EH (cell line): ENCODE measurements at places on chromosomes 2 and 18.
A peak's percentile ranks its signal among the peaks of the same experiment; 100 is the strongest.

DNA sequence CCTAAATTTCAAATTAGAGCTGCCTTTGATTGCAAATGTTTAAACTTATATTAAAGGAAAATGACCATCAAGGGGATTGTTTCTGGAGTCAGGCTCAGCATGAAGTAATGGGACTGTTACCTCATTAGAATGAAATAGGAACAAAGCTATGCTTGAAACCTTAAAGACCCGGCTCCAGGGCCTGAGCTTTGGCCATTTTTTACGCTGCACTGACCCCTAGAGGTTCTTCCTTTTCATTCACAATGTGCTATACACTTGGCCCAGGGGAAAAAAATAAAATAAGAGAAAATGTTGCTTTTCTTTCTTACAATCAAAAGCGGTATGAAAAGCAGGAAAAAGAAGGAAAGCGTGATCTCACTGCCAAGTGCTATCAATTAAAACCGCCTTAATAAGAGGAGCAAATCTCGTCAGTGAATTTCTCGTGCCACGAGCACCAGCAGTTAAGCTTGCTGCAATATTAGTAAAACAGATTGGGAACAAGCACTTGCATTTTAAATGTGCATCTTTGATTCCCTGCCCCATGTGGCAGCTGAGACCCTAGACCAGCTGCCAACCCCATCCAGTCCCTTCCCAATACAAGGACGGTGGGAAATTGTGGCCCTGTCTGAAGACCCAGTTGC, 96.6 kb downstream of the MBD2 start:
- DNase-seq: peak; percentile 68

DNA sequence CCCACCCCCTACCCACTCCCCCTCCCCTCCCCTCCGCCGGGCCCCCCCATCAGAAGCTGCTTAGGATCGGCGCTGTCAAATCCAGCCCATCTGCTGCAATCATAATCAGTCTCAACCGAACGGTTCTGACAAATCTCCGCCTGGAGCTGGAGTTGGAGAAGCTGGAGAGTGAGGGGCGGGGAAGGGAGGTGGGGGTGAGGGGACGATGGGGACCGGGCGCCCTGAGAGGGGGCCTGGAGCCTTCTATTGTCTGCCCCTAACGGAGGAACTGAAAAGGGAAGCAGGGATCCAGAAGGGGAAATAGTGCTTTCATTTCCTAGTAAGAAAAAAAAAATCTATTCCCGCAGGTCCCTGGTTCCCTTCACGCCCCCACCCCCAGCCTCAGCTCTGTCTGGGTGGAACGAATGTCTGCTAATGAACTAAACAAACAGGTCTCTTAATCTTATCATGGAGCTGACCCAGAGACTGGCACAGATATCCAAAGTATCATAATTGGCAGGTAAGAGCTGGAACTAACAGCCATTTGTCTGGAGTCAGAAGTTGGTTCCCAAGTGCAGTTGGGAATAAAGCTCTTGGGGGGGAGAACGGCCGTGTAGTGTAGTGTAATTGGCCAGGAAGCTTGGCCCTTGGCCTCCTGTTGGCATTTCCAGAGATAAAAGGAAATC, 301.2 kb downstream of the NCKAP5 start:
- peak; percentile 23 for DNase-seq

GRCh38 chr2:129165006-129165405, 814.5 kb upstream of the RAB6C start:
- DNase-seq: no peak

DNA sequence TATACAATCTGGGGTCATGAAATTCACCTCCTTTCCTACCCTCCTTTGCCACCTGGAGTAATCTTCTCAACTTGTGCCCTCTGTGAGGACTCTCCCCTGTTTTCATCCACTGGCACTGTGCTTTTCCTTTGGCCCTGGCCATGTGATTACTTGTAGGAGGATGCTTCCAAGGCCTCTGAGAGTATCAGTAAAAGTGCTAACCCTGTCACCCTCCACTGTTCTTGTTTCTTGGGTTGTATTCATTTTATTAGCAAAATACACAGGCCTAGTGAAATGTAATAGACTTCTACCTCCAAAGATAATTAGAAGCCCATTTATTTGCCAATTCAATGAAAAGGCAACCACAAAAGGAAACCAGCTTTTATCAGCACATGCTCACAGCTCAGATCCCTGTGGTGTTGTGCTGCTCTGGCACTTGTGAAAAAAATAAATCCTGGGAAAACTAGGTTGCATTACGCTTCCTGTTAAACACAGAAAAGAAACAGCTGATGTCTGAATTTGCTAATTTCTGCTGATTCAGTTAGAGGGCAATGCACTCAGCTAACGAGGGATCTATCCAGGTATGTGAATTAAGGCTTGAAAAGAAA, 357.5 kb upstream of the ETAA1 start:
- DNase-seq: no peak

GRCh38 chr2:126653761-126654160, 2.2 kb upstream of the GYPC start:
- no peak for DNase-seq

DNA sequence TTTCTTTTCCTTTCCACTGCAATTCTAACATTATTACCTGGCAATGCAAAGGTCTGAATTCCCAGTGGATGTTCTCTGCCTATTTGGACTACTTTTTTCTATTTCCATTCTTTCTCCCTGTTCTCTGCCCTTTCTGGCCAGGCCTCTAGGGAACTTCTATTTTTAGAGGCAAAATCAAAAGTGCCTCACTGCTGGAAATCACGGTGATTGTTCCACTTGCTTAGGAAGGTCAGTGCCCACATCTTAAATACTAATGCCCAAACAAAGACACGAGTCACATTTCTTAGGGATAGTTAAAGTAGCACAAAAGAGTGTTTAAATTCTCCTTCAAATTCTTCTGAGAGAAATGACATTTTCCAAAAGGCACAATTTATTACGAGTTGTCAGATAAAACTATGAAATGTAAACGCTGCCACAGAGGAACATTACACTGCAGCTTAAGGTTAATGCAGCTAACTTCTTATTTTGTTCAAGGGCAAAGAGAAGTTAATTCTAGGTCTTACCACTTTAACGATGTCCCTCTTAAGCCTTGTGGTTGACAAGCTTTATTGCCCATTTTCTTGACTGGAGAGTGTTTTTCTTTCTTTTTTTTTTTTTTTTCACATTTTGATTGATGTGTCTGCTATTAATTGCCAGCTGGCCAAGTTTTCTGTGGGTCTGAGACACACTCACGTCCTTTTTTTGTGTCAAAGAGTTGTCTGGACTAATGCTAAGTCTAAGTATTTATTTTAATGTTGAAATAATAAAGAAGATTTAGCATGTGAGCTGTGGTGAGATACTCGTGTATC, 34.7 kb downstream of the ST6GAL2 start:
- DNase-seq: no peak

- DNase-seq: no peak
Measured at GRCh38 chr18:8848541-8848940, 143.2 kb downstream of the MTCL1 start.

- DNase-seq: no peak
Measured at GRCh38 chr2:111709321-111709720, 174.7 kb downstream of the ANAPC1 start.

GRCh38 chr2:133561045-133561852, 7.0 kb downstream of the NCKAP5 start:
- peak; percentile 80 for DNase-seq

GRCh38 chr2:130814931-130815680, 21.6 kb upstream of the ARHGEF4 start:
- no peak for DNase-seq

GRCh38 chr2:240520974-240521350, 36.8 kb downstream of the ANKMY1 start:
- no peak for DNase-seq

DNA sequence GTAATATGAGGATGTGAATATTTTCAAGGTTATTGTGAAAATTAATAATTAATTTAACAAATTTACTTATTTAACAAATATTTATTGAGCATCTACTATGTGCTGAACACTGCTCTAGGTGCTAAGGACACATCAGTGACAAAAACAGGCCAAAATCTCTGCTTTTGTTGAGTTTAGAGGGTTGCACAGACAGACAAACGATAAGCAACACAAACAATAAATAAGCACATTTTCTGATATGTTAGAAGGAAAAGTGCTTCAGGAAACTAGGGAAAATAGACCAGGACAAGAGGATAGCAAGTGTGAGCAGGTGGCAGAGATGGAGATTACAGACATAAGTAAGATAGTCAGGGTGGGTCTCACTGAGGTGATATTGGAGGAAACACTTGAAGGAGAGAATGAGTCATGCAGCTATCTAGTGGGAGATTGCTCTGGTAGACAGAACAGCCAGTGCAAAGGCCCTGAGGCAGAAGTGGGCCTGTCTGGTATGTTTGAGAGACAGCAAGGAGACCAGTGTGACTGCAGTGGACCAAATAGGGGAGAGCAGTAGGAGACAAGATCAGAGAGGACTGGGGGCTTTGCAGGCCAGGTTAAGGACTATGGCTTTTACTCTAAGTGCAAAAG, 38.3 kb downstream of the SFXN5 start:
- peak; percentile 14 for DNase-seq

- DNase-seq: peak; percentile 97
Measured at GRCh38 chr2:62216616-62217015, 20.7 kb downstream of the B3GNT2 start.

DNA sequence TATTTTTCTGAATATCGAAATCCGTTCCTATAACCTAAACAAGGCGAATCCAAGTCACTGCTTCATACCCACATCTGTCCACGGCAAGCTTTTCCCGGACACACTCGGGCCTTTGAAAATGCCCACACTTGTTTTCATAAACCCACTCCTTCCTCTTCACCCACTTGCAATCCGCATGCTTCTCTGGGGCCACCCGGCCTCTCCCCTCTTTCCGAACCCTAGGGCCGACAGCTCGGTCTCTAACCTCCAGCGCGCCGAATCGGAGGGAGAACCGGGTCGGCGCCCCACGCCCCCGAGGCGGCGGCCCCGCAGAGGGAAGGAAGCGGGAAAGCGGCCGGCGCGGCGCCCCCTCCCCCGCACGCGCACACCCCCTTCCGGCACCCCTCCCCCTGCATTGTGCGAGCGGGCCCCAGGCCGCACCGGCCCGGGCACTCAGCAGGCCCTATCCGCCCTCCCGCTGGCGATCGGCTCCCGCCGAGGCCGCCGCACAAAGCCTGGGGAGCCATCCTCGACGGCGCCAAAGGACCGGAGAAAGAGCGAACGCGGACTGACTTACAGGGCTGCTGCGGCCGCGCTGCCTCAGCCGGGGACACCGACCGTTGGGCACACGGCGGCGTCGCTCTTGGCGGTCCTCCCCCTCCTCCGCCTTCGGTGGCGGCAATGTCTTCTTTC, 467 bp downstream of the PUM2 start:
- DNase-seq: no peak

DNA sequence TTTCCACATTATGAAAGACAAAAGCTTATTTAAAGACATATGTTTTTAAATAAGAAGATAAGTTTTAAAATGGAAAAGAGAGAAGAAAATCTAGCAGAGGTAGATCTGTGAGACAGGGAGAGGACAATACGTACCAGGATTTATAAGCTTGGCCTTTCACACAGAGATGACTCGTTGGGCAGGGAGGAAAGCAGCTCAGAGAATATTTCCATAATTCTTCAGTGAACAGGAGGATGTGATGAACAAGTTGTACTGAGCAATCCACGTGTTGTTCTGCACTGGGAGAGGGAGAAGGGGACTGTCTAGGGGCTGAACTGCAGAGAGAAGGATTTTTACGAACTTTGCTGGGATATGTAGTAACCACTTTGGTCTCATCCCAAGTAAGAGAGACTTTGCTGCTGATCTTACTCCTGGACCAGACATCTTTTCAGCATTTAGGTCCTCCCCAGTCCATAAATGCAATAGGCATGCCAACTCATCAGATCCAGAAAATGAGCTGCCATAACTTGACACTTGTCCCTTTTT, 162.5 kb upstream of the SETBP1 start:
- peak; percentile 37 for DNase-seq

DNA sequence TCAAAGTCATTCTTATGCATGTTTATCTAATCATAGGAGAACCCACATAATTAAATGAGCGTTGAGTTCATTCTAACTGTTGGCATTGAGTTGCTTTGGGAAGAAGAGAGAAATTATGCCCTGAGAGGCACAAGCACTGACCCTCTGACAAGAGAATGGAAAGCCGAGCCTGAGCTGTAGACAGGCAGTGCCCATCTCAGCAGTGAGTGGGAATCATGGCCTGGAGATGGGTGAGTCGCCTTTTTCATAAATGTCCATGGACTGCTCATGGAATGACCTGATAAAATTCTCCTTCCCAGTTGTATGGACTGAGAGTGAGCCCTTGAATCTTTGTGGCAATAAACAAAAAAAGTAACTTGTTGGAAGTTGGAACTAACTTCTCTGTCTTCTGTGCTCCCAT, 21.4 kb upstream of the MYO3B start:
- DNase-seq: peak; percentile 13

DNA sequence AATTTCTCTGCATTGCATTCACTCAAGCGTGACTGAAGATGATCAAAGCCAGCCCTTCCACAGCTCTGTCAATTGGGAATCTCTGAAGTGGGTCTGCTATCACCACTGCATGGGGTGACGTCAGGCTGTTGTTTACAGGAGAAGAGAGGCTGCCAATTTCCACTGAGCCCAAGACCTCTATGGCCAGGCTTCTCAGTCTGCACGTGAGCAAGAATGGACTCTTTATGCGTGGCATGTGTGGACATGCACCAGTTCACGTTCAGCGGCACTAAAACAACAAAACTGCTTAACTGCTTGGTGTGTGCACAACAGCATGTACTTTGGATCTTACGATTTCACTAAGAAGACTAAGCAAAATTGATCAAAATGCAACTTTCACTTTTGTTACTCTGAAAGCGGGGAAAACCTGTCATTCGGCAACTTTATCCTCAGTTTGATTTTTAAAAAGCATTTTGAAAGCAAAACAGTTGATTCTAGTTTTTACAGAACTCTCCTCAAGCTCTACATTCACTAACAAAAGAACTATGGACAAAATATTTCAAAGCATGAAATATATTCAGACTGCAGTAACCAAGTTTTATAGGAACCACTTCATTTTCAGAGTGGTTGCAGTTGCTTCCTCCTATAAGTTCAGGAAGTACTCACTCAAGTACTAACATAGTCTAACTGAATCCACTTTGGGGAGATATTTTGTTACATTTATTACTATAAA, 77.0 kb upstream of the SERTAD2 start:
- DNase-seq: peak; percentile 83

DNA sequence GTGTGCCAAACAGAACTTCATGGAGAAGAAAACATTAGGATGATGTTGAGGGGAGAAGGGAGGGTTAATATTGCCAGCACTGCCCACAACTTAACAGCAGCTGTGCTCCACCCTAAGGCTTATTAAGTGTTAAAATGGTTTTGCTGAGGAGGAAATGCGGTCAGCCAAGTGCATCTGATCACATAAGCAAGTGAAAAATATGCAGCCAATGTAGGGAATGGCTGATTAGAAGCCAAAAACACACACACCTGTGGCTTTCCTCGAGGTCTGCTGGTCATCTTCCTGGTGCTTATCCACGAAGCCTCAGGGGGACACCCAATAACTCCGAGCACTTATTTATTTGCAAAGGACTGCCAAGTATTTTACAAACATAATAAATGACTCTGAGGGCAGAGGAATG, 66.3 kb upstream of the GPR45 start:
- DNase-seq: no peak

DNA sequence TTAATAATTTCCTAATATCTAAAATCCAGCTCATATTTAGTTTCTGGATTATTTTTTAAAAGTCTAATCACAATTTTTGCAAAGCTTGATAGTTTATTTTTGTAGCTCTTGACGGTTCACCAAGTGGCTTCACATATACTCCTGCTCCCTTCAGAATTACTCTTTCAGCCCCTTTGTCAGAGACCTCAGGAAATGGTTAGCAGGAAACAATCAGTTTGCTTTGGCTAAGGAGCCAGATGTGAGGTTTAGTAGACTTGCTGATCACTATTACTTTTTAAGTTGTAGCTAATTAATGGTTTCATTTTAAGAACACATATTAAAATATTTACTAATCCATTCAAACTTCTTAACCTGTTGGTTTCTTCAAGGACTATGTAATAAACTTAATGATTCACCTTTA, 2.3 kb downstream of the RBBP8 start:
- DNase-seq: no peak
